ENCODE measurements at places on chromosomes 7 and 10. TPM values are rescaled to one million over a fixed set of nuclear protein-coding genes. Genes with fewer than 3 reads are reported as not detected.
A peak's percentile ranks its signal among the peaks of the same experiment; 100 is the strongest.

GRCh38 chr10:5512881-5513612 is 11.7 kb upstream of the CALML3 start:
- no peaks in the 10 kb centered on the region for H3K4me1 ChIP-seq

The DPYSL4 gene
- total RNA-seq, result 33.8 TPM

DNA sequence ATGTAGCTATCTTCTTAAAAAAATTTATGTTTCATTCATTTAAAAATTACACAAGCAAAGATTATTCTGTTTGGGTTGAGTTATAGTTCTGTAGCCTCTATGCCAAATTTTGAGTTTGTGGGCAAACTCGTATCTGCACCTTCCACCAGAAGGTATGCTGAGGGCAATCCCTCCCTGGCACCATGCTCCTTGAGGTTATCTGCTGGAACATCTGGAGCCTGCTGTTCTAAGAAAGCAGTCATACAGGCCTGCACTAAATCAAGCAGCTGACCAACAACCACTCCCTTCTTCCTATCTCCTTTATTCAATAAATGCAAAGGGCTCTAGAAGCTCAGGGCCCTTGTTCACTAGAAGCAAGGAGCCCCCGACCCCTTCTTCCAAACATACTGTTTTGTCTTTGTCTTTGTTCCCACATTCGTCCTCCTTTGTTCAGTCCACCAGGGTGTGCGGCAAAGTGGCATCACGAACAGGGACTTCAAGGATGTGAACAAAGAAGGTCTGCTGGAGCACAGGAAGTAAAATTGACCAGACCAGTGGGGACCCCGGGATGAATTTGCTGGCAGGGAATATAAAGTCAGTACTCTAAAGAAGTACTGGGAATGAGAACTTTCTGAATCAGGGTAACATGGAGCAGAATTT is 36.4 kb downstream of the OR13A1 start:
- no peaks in the 10 kb centered on the region for H3K36me3 ChIP-seq
- no peak for DNase-seq
- no peaks in the 10 kb centered on the region for H3K4me1 ChIP-seq
- peaks cover 10% of the 10 kb centered on the region for H3K27me3 ChIP-seq

DNA sequence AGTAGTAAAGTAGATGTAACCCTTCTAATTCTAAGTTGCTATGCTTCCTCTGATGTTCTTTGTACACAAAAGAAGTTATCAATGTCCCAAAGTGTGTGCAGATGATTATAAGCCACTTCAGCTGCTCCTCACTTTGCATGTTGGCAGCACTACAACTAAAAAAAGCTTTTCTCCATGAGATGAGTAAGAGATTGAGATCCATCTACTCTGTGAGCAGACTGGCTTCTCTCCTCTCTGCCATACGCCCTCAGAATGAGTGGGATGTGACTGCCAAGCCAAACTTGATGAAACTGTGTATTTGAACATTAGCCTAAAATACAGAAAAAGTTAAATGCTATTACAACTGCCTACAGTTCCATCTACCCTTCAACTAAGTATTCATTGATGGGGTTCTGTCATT is 102.9 kb upstream of the ETV1 start:
- H3K27me3 ChIP-seq, result no peaks in the 10 kb centered on the region
- no peak overlapping the region for H3K4me3 ChIP-seq
- no peak overlapping the region for H3K27ac ChIP-seq

DNA sequence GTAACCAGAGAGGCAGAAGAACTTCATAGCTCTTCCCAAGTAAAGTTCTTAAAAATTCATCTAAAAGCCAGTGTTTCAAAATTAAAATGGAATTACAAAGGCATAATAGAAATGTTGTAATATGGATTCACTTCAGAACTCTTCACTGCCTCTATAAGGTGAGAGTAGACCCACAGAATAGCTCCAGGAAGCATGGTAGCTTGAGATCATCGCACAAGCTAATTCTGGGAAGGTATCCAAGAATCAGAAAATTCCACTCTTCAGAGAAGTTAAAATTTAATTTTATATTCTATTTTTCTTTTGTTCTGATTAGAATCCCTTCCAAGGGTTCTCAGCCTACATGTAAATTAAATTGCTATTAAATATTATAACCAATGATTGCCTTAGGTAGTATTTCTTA is 1.5 kb upstream of the DHX32 start:
- H3K36me3 ChIP-seq, result peaks cover 14% of the 10 kb centered on the region
- H3K4me1 ChIP-seq, result peaks cover 9% of the 10 kb centered on the region
- no peak for DNase-seq
- no peaks in the 10 kb centered on the region for H3K27me3 ChIP-seq
- no peak overlapping the region for H3K27ac ChIP-seq
- H3K4me3 ChIP-seq, result no peak overlapping the region

The COBL gene
- not detected for total RNA-seq

GRCh38 chr10:132104471-132105301 is 38.9 kb downstream of the JAKMIP3 start:
- no peak overlapping the region for H3K4me3 ChIP-seq
- DNase-seq, result peak; percentile 84
- H3K27ac ChIP-seq, result no peak overlapping the region
- no peaks in the 10 kb centered on the region for H3K36me3 ChIP-seq
- no peaks in the 10 kb centered on the region for H3K4me1 ChIP-seq
- H3K27me3 ChIP-seq, result no peaks in the 10 kb centered on the region

Measured in osteocyte (in vitro differentiated cells).